ENCODE measurements at places on chromosomes 16 and 17. TPM values are rescaled to one million over a fixed set of nuclear protein-coding genes. Genes with fewer than 3 reads are reported as not detected.

- H3K27me3 ChIP-seq = peaks cover 27% of the 10 kb centered on the region
- H3K4me3 ChIP-seq = no peak overlapping the region
- H3K36me3 ChIP-seq = no peaks in the 10 kb centered on the region
- H3K27ac ChIP-seq = no peak overlapping the region
Observed at GRCh38 chr16:29760567-29761279, 14.9 kb upstream of the C16orf54 start.

DNA sequence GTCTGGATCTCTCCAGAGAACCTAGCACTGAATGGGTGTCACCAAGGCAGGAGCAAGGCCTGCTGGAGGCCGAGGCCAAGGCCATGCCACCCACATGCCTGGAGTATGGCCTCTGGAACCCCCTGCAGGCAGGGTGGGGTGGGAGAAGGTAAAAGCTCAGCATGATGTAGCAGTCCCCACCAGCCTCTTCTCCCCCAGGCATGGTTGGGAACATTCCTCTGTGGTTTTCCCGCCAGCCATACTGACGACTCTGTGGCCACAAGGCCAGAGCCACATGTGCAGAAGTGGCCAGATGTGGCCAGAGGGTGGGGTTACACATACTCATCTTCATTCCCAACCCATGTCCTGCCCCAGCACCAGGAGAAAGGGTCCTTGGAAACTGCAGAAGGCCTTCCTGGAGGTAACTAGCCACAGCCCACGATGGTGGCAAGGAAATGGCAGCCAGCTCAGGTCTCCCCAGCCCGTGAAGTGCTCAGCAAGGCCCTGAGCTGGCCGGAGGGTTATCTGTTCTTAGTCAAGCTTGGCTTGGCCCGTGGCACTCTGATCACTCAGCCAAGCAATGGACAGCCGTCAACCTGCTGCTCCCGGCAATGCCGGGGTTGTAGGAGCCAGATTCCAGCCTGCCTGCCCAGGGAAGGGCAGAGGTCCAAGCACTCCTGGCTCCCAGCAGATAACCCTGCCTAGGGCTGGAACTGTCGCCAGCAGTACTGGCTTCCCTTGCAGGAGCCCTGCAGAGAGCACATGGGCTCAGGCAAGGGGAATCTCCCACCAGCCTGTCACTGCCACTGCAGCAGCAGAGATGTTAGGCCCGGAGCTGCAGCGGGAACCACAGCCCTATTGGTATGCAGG lies 26.1 kb downstream of the HDAC5 start:
- DNase-seq = peak; percentile 52
- no peak overlapping the region for H3K4me3 ChIP-seq
- peak overlapping the region; percentile 99 for H3K27ac ChIP-seq
- H3K36me3 ChIP-seq = peaks cover 6% of the 10 kb centered on the region
- H3K27me3 ChIP-seq = peaks cover 2% of the 10 kb centered on the region

Gene MT1E
- 215 TPM for total RNA-seq

GRCh38 chr16:88793251-88793954 lies 8.4 kb upstream of the PIEZO1 start:
- peaks cover 3% of the 10 kb centered on the region for H3K27me3 ChIP-seq
- no peaks in the 10 kb centered on the region for H3K36me3 ChIP-seq
- no peak overlapping the region for H3K27ac ChIP-seq
- H3K4me1 ChIP-seq = peaks cover 8% of the 10 kb centered on the region
- H3K4me3 ChIP-seq = no peak overlapping the region
- no peak for DNase-seq

DNA sequence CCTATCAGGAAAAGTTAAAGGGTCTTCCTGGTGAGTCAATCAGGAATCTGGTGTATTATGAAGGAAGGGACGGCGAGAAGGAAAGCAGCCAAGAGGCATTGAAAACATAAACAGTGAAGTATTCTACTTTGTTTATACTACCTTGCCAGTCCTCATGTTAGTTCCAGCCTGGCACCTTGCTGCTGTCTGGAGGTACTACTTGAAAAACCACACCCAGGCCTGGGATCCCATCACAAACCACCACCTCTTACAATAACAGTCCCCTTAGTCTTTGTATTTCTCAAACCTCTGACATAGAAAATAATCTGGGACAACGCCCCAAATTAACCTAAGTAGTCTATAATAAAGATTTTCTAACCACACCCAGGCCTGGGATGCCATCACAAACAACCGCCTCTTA lies 676.7 kb upstream of the SOX9 start:
- DNase-seq = no peak
- peaks cover 8% of the 10 kb centered on the region for H3K36me3 ChIP-seq
- no peak overlapping the region for H3K4me3 ChIP-seq
- peaks cover 50% of the 10 kb centered on the region for H3K4me1 ChIP-seq

GRCh38 chr16:65119435-65119834 lies 2.4 kb downstream of the CDH11 start:
- no peak for DNase-seq
- peak overlapping the region; percentile 96 for H3K4me3 ChIP-seq
- H3K27ac ChIP-seq = peak overlapping the region; percentile 95
- H3K27me3 ChIP-seq = peaks cover 5% of the 10 kb centered on the region
- peaks cover 58% of the 10 kb centered on the region for H3K4me1 ChIP-seq
- peaks cover 38% of the 10 kb centered on the region for H3K36me3 ChIP-seq

Gene TEX19
- not detected for total RNA-seq

- H3K4me3 ChIP-seq = no peak overlapping the region
- H3K36me3 ChIP-seq = no peaks in the 10 kb centered on the region
- DNase-seq = peak; percentile 60
- H3K4me1 ChIP-seq = peaks cover 15% of the 10 kb centered on the region
- no peak overlapping the region for H3K27ac ChIP-seq
Observed at GRCh38 chr17:10295728-10296343, 77.0 kb downstream of the MYH13 start.

DNA sequence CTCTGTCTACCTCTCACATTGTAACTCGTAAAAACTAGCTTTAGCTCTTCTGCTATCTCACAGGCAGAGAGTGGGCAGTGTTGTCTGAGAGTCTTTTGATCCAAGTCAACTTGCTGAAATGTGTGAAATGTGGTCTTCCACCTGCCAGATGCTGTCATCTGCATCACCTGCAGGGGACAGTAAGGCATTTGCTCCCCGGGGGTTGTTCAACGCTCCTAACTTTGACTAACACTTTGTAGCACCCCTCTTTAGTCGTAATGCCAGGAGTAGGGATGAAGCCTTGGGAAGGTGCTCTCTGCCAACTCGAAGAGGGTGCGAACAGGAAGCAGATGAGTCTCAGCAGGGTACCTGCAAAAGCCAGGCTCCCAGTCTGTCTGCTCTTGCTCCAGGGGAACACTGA lies 36.1 kb downstream of the SNX11 start:
- no peaks in the 10 kb centered on the region for H3K36me3 ChIP-seq
- DNase-seq = no peak
- H3K4me3 ChIP-seq = no peak overlapping the region

Gene GUCY2D
- total RNA-seq = not detected

DNA sequence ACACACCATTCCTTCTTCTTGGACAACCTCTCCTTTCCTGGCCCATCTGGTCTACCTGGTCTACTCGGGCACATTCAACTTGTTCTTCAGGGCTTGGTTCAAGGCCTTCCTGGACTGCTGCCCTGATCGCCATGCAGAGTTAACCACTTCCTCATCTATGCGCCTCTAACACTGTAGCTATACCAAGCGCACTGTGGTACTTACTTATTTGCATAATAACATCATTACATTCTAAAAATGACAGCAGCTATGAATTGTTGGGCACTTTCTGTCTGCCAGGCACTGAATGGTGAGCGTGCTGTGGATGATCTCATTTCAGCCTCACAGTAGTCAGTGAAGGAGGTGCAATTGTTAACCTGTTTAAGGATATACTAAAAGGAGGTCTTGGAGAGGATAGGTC lies 66.9 kb upstream of the SDK2 start:
- H3K27ac ChIP-seq = no peak overlapping the region
- no peak overlapping the region for H3K4me3 ChIP-seq
- H3K36me3 ChIP-seq = peaks cover 6% of the 10 kb centered on the region
- no peak for DNase-seq

DNA sequence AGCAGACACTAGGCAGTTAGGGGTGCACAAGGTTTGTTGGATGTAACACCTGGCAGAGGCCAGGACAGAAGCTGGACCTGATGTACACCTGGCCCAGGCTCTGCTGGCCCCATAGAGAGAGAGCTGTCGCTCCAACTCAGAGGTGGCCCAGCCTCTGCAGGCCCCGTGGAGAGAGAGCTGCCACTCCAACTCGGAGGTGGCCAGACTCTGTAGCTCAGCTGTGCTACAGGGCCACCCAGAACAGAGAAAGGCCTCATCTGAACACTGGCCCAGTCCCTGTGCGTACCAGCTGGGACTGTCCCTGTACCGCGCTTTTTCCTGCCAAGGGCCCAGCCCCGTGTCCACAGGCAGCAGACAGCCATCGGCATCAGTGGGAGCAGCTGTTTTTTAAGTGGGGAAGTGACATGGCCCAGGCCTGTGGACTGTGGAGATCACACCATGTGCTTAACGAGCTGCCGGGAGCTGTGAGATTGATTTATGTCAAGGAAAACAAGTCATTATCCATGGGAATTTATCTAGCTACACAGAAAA lies 176.4 kb upstream of the CHMP6 start:
- H3K27ac ChIP-seq = no peak overlapping the region
- DNase-seq = no peak
- peaks cover 15% of the 10 kb centered on the region for H3K36me3 ChIP-seq
- peaks cover 3% of the 10 kb centered on the region for H3K27me3 ChIP-seq
- no peak overlapping the region for H3K4me3 ChIP-seq

Gene ITGAD
- not detected for total RNA-seq

Gene NAGS
- 0.91 TPM for total RNA-seq

Measured in HFFc6 (cell line).